ENCODE measurements at places on chromosomes 6 and 20.

GRCh38 chr6:91697010-91697695 is 1110.3 kb upstream of the MAP3K7 start:
- peak; percentile 11 for DNase-seq

DNA sequence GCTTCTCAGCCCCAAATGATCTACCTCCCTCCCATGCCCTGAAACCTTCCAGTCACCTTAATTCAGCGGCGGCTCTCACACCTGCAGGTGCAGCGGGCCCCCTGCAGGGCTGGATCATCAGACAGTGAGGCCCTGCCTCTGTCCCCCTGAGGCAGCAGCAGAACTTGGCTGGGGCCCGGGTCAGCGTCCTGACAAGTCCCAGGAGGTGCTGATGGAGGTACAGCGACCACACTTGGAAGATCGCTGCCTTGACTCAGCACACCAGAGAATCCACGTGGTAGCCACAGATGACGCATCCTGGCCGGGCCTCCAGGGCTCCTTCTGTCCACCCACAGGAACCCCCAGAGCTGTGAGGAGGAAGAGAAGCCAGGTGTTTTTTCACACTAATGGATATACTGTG is 116.4 kb upstream of the THBS2 start:
- DNase-seq, result no peak

DNA sequence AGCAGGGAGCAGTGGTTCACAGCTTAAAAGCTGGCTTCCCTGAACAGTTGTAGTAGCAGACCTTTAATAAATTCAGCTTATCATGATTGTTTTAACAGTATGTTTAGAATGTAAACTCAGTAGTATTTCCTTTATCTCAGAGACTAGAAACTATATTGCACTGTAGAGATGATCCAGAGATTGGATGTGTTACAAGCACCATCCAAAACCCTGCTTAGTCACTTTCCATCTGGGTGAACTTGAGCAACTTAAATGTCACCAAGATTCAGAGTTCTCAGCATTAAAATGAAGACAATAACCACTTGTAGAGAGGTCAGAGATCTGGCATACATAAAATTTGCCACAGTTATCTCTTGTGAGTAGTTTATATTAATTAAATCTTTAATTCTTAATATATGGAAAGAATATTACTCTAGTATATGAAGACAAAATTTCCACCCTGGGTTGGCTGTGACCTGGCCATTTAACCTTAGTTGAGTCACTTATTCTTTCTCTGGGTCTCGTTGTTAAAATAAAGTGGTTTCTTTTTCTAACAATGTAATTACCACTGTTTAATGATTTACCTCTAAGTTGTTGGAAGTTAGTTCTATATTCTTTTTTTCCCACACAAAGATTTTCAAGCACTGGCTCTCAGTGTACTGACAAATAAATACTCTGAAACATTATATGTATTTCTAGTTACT is 239.2 kb upstream of the FKBP1C start:
- DNase-seq, result no peak

DNA sequence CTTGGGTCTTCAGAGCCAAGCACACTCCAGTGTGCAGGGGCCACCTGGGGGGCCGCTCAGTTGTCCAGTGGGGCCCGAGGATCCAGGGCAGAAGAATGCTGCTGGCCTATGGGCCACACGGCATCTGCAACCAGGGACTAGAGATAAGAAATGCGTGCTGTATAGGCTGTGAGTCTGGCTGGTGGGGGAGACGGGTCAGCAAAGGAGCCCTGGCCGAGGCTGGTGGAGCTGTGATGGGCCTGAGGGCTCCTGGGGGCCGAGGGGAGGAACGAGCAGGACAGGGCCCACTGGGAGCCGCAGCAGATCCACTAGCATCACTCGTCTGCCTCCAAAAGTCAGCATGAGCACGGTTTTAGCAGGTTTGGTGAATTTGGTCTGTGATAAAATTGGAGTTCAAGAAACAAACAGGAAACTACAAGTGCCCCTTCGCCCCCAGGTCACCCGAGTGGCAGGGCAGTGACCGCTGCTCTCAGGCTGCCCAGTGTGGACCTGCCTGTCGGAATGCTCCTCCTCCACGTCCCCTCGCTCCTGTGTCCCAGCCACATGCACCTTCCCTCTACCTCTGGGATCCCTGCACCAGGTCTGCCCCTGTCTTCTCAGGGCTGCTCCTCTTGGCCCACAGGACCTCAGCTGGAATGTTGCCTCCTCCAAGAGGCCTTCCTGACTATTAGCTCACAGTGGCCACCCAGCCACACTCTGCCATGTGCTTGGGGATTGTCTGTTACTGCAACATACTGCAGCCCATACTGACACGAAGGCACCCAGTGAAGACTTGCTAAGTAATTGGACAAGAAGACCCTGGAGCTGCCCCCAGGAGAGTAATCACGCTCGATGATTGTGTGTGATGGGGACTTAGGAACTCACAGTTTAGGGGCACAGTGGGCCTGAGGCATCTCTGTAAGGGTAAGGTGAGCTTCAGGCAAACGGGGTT is 10.9 kb downstream of the ACSS1 start:
- no peak for DNase-seq

GRCh38 chr6:145189836-145190235 is 545.5 kb downstream of the EPM2A start:
- no peak for DNase-seq

DNA sequence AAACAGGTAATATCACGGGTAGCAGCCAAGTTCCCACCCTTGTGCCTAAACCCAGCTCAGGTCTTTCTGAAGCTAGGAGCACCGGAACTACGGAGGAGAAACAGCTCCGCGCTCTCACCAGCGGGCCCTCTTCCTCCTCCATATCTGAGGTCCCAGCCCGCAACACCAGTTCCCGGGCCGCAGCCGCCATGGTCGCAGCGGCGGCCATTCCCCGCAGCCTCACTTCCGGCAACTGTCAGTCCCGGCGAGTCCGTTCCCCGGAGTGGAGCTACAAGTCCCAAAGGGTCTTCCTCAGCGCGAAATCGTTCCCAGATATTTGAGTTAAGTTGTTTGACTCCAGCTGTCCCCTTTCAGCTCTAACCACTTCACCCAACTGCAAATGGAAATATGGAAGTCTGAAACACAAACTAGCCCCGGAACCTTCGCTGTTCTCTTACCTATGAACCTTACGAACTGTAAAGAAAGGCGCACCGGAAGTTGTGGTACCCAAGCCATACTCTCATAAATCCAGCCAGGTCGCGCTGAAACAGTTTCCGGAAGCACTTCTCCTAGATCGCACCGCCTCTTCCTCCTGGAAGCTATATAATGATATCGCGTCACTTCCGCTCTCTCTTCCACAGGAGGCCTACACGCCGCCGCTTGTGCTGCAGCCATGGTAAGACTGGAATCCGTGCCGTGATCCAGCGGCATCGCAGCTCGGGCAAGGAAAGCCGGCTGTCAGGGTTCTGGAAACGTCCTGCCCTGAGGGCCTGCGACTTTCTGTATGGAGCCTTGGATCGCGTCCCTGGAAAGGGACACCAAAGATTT is at the start of the genes RPS18 and VPS52:
TSS of gene RPS18 (plus strand) at position 608 of the 807 bp plus-strand sequence. CDS start at position 653, 45 bp downstream.
TSS of gene VPS52 (minus strand) at position 409 of the 807 bp plus-strand sequence. CDS start at position 208, 201 bp downstream.
- peak; percentile 97 for DNase-seq

GRCh38 chr20:4607287-4607713 is 114.4 kb upstream of the PRND start:
- DNase-seq, result peak; percentile 70

DNA sequence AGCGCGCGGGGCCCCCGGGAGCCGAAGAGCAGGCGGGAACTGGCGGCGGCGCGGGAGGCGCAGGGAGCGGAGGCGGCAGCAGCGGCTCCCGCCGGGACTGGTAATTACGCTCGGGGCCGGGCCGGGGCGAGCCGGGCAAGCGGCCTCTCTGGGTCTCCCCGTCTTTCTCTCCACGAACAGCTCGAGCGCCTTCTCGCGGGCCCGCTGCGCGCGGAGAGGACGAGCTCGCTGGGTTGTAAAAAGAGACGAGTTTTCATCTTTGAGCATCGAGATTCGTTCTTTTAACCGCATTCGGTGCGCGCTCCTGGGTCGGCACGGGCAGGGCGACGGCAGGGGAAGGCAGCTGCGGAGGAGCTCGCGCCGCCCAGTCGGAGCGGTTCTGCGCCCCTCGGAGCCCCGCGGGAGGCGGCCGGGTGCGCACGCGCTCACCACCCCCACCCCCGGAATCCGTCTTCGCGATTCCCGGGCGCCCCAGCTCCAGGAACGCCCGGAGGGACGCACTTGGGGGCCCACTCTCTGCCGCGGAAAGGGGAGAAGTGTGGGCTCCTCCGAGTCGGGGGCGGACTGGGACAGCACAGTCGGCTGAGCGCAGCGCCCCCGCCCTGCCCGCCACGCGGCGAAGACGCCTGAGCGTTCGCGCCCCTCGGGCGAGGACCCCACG is 38.0 kb downstream of the YTHDF1 start:
- no peak for DNase-seq

DNA sequence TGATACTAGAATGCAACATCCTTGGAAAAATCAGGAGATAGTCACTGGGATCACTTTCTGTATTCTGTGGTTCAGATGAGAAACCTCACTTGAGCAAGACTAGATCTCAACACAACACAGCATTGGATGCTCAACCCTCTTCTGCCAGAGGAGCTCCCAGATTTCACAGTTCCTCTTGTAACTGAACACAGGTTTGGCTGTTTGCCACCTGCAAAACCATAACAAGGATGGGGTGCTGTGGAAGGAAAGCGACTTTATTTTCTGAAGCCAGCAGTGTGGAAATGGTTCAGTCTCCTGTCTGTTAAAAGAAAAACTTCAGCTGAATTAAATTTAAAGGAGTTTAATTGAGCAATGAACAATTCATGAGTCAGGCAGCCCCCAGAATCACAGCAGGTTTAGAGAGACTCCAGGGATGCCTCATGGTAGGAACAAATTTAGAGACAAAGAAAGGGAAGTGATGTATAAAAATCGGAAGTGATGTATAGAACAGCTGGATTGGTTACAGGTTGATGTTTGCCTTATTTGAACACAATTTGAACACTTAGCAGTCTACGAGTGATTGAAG is 149.9 kb upstream of the UST start:
- DNase-seq, result no peak

DNA sequence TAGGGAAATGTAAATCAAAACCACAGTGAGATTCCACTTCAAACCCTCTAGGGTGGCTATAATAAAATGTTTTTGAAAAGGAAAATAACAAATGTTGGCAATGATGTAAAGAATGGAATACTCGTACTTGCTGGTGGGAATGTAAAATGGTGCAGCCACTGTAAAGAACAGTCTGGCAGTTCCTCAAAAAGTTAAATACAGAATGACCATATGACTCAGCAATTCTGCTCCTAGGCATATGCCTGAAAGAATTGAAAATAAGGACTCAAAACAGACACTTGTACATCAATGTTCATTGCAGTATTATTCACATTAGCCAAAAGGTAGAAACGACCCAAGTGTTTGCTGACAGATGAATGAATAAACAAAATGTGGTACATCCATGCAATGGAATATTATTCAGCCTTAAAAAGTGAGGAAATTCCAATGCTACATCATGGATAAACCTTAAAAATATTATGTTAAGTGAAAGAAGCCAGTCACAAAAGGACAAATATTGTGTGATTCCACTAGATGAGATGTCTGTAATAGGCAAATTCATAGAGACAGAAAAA is 10.2 kb upstream of the RNF114 start:
- no peak for DNase-seq

GRCh38 chr6:138972226-138972665 is 15.8 kb downstream of the REPS1 start:
- no peak for DNase-seq

GRCh38 chr6:114712129-114712662 is 369.4 kb upstream of the HS3ST5 start:
- DNase-seq, result no peak

DNA sequence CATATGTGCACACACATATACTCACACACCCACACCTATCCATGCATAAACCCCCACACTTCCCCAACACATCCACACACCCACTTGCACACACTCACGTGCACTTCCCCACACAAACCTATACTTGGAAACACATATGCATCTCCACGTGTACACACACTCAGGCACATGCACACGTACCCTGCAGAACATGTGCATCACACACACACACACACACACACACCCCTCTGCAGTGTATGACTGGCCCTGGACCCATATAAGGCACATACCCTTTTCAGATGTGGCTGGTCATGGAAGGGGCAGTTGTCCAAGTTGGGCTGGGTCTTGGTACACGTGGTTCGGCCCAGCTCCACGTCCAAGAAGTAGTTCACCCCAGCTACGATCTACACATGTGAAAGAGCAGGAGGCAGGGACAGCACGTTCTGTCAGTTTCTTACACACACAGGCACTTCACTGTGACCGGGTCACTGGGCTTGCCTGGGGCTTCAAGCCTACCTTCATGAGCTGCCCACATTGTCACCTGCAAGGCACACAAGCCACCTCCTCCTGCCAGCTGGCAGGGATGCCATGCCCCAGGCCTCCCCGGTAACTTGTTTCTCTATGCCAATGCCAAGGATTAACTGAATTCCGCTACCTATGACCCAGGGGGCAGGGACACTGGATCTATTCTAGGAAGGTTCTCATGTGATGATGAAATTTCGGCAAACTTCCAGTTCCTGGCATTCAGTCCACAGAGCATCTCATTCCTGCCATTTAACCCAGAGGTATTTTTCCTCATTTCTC is 2.6 kb downstream of the CST3 start:
- DNase-seq, result no peak

DNA sequence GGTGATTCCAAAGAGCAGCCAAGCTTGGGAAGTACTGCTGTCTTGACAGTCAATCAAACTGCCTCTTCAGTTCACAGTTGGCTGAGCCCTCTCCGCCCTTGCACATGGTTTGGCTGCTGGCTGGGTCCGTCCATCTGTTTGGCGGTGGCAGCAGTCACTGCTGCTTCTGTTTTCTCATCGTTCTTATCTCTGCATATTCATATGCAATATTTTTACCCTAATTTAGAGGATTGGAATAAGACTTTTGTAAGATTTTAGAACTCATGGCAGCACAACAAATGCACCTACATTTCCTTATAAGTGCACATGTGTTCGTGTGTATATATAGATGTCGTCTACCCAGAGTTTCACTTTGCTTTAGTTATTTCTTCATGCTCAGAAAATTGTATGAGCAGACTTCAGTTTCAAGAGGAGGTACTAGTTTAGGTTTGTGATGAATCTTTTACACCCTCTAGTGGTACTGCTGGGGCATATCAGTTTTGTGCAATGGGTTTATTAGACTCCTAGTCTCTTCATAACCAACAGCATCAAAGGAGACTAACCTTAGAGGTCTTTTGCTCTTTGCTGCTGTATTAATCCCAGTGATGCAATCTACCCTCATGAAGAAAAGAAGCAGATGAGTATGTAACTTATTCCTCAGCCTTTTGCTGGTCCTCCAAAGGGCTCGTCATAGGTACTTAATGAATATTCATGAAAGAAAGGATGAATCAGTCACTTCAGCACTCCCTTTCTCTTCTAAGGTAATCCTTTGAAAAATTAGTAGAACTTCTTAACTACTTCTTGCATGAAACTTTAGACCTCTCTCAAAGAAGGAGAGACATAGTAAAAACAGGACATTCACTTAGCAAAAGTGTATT is 44.3 kb downstream of the KHDC1L start:
- DNase-seq, result peak; percentile 50

DNA sequence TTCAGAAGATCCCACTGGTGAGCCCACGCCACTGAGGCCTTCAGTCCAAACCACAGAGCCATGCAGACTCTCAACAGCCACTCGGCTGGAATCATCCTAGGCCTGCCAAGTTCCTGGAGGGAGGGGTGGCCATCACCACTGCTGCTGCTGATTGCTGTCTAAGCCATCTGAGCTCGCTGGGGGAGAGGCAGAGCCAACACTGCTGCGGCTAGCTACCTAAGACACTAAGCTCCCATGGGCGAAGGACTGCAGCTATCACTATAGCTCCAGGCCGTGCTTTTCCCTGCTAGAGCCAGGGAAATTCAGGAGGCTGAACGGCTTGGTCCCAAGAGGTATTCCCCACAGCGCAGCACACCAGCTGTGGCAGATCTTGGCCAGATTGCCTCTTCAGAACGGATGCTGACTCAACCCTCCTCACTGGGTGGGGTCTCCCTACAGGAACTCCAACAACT is 73.6 kb downstream of the TBC1D32 start:
- DNase-seq, result no peak

GRCh38 chr6:26594730-26595632 is 1.8 kb upstream of the ABT1 start:
- DNase-seq, result peak; percentile 86
